ENCODE measurements at places on chromosomes 13 and 19.

DNA sequence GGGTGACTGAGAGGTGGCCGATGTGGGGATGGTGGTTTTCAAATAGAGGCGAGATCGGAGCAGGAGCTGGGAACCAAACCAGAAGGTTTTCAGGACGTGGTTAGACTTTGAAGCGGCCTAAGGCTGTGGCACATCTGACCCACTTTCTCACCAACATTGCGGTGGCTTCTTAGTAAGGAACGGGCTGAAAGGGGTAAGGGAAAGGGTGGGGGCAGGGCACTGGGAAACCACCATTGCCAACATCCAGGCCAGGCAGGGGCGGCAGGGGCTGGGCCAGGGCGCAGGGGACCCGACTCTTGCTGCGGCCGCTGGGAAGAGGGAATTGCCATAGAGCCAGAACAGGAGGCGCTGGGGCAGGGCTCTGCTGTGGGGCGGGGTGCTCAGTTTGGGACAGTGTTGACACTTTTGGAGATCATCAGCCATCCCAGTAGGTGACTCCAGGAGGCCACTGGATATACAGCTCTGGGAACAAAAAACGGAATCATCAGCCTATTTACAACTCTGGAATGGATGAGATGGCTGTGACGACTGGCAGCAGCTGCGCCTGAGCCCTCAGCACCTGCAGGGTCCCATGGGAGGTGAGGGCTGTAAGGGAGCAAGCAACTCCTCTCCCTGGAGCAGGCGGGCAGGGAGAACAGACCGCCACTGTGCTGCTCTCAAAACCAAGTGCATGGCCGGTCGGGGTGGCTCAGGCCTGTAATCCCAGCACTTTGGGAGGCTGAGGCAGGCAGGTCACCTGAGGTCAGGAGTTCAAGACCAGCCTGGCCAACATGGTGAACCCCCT, 52.2 kb downstream of the IRS2 start:
- DNase-seq: no peak

DNA sequence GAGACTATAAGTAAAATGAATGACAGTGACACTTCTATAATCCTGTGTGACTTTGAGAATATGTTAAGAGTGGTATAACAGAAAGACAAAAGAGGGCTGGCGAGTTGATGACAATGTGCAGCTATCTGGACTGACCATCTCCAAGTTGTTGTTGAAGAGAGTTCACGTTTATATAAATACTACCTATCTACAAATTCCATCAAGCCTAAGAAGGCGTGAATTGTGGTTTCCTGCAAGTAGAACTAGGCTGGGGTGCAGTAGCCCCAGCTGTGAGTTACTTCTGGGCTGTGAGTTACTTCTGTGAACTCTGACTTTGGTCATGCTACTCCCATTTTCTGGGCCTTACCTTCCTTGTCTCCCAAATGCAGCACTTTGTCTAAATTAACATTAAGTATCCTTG, 561.0 kb downstream of the TBC1D4 start:
- DNase-seq: no peak

DNA sequence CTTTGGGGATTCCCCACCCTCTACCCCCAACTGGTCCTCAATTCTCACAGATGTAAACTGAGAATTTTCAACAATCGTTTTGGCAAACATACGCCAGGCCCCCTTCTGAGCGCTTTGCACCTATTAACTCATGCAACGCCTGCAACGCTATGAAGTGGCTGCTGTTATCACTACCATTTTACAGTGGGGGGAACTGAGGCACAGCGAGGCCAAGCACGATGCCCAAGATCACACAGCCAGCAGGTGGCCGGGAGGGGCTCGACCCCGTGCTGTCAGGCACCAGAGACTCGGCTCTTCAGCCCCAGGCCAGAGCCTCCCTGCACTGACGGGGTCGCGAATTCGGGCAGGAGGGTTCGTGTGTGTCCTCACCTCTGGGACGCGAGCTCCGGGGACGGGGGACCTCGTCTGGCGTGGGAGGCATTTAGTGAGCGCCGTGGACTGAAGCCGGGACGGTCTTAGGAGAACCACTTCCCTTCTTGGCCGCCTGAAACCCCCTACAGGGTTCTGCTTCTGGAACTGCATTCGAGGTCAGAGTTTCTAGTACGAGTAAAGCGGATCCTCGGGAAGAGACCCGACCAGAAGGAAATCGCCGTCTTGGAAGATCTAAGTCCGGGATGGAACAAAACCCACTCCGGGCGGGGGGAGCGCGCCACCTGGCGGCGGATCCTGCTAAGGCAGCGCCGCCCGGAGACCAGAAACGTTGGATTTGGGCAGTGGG, 21.0 kb downstream of the ZNF114 start:
- peak; percentile 84 for DNase-seq

- DNase-seq: no peak
Measured at GRCh38 chr19:3194106-3195087, 8.7 kb downstream of the NCLN start.

- DNase-seq: no peak
Measured at GRCh38 chr13:79530270-79530669, 49.3 kb downstream of the NDFIP2 start.

- DNase-seq: no peak
Measured at GRCh38 chr13:109101550-109102144, 472.2 kb downstream of the MYO16 start.

DNA sequence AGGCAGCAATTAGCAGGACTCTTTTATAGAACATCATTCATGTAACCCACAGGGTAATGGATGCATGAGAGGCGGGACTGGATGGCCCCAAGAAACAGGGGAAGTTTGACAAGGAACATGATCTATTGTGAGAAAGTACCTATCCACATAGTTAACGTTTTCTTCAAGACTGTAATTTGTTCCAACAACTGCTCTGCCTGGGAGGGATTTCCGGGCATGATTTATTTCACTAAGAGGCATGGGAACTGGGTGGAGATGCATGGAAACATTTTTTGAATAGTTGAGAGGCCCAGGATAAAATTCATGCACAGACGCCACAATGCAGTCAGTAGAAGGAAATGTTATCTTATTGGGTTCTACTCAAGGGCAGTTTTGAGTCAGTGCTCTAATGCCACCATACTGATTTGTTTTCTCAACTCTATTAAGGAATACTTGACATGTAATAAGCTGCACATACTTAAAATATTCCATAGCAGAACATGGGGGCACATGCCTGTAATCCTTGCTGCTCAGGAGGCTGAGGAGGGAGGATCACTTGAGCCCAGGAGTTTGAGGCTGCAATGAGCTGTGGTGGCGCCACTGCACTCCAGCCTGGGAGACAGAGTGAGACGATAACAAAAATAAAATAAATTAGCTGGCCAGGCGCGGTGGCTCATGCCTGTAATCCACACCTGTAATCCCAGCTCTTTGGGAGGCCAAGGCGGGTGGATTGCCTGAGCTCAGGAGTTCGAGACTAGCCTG, 9.9 kb upstream of the ATG4D start:
- DNase-seq: no peak

GRCh38 chr19:4389064-4389375, 11.3 kb downstream of the SH3GL1 start:
- no peak for DNase-seq

DNA sequence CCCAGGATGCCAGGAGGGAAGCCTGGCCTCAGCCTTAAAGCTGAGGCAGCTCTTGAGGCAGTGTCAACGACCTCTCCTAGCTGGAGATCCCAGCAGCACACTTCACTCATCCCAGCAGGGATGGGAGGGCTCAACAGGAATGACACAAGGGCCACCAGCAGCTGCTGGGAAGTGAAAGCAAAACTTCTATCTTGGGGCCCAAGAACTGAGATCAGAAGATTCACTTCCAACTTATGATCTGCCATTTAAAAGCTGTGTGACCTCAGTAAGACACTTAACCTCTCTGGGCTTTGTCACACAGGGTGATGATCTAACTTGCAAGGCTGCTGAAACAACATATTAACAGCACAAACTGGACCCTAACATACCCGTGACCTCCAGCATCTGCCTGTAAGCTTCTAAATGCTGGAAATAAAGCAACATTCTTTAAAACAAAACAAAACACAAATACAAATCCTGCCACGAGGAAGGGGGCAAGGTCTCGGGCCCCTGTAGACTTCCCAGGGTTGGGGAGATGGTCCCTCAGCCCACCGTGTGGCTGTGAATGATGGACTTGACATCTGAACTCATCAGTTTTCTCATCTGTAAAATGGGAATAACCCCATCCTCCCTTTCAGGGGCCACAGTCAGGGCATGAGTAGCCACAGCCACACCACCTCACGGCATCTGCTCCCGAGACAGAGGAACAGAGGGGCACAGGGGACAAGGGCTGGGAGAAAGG, 22.7 kb downstream of the ELL start:
- no peak for DNase-seq

GRCh38 chr19:17536955-17537354, 18.5 kb upstream of the COLGALT1 start:
- no peak for DNase-seq

All from dermis blood vessel endothelial cell (primary cell).